ENCODE measurements at places on chromosomes 11 and 22.

DNA sequence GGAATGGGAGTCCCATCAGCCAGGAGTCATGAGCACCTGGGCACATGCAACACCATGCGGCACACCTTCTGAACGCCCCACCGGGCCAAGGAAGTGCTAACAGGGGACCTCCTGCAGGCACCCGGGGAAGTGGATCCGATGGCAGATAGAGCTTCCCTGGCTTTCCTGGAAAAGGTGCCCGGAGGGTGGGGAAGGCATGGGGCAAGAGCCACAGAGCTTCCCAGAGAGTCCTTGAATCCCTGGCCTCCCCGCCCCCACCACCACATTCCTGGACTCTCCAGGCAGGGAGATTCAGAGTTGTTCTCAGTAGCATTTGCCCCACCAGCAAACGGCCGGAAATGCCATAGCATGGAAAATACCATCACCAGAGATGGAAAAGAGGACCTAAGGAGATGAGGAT is 8.3 kb downstream of the TRIM29 start:
- DNase-seq: no peak

DNA sequence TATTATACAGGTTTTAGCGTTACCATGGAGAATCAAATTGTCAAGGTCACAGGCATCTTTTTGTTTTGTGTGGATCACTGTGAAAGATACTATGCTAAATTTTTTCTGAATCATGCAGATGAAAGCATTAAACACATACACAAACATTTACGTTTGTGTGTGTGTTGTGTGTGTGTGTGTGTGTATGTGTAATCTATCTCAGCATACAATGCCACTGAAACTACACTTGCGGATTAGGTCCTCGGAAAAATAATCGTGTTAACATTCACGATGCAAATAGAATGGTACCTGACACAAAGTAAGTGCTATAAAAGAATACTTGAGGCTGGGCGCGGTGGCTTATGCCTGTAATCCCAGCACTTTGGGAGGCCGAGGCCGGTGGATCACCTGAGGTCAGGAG is 41.9 kb upstream of the TOP3B start:
- DNase-seq: no peak

- no peak for DNase-seq
These were observed 942.3 kb downstream of the BRD1 start for GRCh38 chr22:48885271-48885918.

DNA sequence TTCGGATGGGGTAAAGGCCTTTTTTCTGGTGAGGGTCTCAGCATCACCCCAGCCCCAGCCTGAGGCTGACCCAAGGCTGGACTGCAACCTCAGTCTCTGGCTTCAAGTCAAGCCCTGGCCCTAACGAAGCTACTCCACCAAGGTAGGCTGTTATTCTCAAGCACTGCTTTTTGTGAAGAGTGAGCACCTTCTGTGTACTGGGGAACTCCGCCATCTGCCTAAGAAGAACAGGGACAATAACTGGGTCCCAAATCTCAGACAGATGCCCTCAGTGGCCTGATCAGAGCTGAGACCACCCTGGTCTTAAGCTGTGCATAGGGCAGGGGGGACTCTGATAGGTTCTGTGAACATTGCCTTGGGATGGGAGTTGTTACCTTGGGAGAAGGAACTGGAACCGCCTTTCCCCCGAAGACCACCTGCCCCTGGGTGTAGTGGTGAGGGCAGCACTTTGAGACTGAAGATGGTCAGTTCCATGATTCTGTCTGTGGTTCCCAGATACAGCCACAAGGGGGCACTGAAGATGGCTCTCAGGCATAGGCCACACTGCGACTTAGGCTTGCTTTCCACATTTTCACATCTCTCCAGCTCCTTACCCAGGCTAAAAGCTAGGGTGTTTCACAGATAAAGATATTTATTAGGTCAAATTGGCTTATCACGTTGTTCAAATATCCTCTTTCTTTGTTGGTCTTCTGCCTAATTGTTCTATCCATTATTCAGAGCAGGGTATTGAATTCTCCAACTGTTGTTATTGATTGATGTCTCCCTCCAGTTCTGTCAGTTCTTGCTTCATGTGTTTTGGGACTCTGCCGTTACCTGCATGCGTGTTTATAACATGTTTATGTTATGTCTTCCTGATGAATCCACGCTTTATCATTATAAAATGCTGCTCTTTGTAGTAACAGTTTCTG is 11.8 kb upstream of the UVRAG start:
- DNase-seq: peak; percentile 18

GRCh38 chr11:86499723-86500129 is 125.0 kb downstream of the CCDC81 start:
- no peak for DNase-seq

- no peak for DNase-seq
These were observed 12.8 kb upstream of the FBXO3 start for GRCh38 chr11:33787076-33787475.

DNA sequence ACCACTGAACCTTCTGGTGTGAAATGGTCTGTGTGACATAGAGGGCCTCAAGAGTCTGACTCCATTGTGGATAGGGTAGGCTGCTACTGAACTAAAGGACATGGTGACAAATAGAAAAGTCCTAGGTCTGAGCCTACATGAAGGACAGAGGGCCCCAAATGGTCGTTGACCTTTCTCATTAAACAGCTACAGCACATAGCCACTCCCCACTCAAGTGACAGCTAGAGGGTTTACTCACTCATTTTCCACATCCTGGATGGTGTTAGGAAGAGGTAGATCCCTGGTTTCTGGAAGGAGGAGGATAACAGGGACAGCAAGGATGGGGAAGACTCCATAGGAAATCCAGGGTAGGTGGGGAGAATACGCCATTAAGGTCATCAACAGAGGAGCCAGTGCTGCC is 63.3 kb downstream of the SLC22A24 start:
- DNase-seq: no peak

DNA sequence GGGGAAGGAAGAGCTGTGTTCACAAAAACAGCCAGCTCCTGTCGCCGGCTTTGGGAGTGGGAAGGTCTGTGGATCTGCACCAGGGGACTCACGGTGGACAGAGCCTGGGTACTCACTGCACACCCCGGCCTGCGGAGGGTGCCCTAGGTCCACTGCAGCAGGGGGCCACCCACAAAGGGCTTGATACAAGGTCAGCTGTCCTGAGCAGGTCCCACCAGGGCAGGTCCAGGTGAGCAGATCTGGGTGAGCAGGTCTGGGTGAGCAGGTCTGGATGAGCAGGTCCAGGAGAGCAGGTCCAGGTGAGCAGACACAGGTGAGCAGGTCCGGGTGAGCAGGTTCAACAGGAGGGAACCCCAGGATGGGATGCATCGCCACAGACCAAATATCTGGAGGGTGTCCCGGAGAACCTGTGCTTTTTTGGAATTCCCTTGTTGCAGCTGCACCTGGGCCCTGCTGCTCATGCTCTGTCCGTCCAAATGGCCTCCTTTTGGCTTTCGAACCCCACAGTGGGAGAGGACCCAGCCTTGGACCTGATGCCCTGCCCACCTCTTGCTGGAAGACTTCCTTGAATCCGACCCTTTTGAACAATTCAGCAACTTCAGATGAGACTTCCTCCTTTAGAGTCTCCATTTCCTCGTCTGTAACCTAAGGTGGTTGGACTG is 485.3 kb downstream of the TBC1D22A start:
- no peak for DNase-seq

- no peak for DNase-seq
These were observed 46.9 kb downstream of the MICAL2 start for GRCh38 chr11:12157241-12157661.

DNA sequence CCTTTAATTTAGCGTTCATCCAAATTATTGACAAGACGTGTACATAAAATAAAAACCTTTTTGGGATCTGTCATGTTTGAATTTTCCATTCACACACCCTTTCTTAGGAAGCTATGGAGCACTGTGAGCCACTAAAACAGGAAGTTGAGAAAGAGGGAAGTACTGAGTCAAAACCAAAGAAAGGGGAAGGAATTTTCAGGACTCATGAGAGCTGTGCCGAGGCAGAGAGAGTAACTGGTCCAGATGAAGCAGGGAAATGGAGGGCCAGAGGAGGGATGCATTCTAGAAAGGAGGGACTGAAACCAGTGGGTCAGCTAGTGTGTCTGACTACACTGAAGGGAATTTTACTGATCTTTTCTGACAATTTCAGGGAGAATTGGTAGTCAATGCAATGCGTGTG is 24.9 kb downstream of the APLP2 start:
- DNase-seq: no peak

- DNase-seq: no peak
These were observed 10.3 kb upstream of the BDNF start for GRCh38 chr11:27710536-27710935.

- no peak for DNase-seq
These were observed 367.9 kb downstream of the METTL15 start for GRCh38 chr11:28476049-28476448.

DNA sequence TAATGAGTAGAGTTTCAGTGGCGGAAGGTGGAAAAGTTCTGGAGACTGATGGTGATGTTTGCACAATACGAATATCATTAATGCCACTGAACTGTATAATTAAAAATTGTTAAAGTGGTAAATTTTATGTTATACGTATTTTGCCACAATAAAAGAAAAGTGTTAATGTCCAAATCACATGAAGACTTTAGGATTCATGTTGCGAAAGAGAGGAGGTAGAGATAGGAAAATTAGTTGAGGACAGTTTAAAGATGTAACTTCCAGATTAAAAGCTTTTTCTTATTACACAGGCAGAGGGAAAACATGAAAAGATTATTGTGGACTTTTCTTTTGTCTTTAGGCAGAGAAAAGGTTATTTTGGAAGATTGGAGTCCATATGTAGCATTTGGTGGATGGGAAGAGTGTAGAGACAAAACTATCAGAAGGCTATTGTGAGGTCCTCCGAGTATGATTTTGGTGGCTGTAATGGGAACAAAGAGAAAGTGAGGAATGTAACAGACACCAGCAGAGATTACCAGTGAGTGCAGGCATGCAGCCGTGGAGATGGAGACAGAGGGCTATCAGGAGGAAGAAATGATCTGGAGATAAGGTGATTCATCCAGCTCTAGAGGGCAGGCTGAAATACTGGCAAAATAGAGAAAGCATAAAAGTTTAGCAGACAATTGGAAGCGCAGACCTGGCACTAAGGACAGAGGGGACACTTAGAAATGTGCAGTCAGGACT is 12.5 kb downstream of the VPS26B start:
- no peak for DNase-seq

GRCh38 chr22:25694196-25694907 is 47.6 kb upstream of the MYO18B start:
- DNase-seq: no peak

- DNase-seq: no peak
These were observed 26.5 kb downstream of the CTNND1 start for GRCh38 chr11:57787920-57788702.

DNA sequence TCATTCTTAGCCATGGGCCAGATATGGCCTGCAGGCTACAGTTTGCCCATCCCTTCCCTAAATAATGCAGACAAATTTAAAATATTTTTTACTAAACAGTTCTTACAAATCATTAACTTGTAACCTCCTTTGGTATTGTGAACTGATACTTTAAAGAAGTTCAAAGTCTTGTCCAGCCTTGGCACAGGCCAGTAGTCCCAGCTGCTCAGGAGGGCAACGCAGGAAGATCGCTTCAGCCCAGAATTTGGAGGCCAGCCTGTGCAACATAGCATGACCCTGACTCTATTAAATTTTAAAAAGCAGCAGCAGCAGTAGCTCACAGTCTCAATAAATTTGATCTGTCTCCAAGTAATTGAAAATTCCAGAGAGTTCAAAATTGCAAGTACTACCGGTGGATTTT is 83.7 kb upstream of the ARHGAP32 start:
- no peak for DNase-seq

DNA sequence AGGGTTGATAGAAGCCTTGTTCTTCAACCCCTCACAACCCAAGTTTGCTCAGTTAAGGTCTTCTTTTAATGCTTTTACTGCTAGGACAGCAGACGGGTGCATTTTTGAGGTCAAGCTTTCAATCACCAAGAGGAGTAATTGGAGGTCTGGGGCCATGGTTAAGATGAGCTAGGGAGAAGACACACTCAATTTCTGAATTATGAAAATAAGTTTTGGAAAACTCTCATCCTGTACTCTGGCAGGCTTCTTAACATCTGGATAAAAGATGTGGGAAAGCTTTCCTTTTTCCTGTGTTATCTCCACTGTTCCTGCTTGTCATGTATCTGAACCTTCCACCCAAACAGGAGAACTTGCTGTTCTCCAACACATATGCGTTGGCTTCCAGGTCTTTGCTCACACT is 9.7 kb downstream of the ABTB2 start:
- no peak for DNase-seq

DNA sequence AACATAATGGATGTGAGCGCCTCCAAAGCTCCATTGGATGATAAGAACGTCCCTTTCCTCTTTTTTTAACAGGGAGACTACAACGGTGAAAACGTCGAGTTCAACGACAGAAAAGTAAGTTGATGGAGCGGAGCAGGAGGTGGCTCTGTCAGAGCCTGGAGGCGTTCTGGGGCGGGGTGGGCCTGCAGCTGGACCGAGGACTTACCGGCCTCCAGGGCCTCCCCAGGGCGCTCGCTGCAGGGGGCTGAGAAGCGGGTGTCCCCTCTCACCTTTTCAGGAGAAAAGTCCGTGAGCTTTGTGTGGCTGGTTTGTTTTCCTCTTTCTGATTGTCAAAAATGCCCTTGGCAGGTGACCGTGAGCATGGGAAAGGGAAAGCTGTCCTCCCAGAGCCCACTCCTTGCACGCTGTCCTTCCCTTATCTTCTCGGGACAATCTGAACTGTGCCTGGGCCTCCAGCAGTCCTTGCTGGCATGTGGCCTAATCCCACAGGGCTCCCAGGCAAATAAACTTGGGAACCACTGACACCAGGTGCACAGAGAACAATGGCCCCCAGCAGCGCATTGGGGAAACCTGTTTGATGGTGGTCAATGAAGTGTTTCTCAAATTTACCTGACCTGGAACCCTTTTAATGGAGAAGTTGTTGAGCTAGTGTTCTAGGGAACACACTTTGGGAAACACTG is 38.4 kb downstream of the ANO1 start:
- no peak for DNase-seq

DNA sequence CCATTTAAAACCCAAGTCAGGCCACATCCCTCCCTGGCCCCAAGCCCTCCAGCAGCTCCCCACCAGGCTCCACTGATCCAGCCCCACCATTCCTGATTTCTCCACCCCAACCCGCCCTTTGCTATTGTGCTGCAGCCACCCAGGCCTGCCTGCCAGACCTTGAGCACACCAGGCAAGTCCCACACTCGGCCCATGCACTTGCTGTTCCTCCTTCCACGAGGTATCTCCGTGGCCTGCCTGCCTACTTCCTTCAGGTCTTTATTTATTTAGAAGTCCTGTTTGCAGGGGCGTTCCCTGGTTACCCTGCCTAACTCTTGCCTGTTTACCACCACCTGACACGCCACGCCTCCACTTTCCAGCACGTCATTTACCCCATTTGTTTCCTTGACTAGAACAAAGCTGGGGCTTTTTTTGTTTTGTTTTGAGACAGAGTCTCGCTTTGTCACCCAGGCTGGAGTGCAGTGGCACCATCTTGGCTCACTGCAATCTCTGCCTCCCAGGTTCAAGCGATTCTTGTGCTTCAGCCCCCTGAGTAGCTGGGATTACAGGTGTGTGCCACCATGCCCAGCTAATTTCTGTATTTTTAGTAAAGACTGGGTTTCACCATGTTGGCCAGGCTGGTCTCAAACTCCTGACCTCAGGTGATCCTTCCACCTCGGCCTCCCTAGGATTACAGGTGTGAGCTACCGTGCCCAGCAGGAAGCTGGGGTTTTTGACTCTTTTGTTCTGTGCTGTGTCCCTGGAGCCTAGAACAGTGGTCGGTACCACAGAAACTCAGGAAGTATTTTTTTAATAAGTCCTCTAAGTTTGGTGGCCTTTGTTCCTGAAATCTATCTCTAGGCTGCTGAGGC is 6.7 kb downstream of the CENPM start:
- no peak for DNase-seq

GRCh38 chr22:29112681-29113080 is 39.8 kb downstream of the KREMEN1 start:
- no peak for DNase-seq

Measured in NCI-H1694 treated with DMSO at 0.1 percent for 48 hours (cell line).